ENCODE measurements at places on chromosomes 13 and 19.

DNA sequence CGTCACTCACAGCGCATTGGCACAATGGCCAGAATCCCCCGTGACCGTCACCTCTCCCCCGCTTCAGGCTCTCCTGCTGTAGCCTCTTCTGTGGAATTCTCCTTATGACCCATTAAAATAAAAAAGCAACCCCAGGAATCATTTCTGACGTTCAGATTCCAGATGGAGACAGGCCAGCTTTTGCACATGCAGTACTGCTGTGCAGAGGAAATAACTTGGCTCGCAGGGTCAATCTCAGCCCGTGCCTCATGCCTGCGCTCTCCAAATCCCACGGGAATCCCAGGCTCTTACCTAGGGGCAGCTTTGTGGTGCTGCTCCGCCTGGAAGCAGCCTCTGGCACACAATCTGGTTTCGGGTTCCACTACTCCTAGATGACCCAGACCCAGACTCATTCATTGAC is 32.7 kb upstream of the SOX1 start:
- no peak for DNase-seq

- peak; percentile 15 for DNase-seq
Measured at GRCh38 chr13:72643311-72643989, 84.0 kb downstream of the MZT1 start.

GRCh38 chr13:66113882-66114526 is 1116.1 kb downstream of the PCDH9 start:
- DNase-seq, result no peak

DNA sequence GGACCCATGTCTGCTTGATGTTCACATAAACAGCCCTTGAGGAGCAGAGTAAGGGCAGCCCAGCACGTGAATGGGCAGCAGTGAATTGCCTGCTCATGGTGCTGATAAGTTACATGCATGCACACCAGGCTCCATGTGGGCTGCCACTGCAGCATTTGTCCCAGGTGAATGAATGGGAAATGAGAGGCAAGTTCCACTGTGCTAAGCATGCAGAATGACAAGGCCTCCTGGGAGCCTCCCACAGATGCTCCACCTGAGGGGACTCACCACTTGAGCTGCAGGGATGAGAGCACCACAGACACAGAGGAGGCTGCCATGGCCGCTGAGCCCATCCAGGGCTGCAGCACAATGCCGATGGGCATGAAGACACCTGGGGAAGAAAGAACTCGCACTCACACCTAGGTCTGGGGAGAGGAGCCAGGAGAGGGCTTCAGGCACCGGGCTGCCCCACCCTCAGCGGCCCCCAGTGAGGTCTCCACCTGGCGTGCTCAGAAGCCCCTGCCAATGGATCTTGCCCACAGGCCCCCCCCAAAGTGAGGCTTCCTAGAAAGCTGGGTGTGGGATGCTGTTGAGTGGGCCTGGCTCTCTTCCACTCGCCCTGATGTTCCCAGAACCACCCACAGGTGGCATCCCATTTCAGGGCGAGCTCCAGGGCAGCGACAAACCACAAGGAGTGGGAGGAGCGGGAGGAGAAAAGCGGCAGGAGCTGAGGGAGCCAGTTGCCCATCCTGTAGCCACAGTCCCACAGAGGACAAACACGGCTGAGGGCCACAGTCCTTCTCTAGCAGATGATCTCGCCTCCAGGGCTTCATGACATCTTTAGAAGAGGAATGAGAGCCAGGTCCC is 73.8 kb downstream of the CCDC70 start:
- peak; percentile 70 for DNase-seq

DNA sequence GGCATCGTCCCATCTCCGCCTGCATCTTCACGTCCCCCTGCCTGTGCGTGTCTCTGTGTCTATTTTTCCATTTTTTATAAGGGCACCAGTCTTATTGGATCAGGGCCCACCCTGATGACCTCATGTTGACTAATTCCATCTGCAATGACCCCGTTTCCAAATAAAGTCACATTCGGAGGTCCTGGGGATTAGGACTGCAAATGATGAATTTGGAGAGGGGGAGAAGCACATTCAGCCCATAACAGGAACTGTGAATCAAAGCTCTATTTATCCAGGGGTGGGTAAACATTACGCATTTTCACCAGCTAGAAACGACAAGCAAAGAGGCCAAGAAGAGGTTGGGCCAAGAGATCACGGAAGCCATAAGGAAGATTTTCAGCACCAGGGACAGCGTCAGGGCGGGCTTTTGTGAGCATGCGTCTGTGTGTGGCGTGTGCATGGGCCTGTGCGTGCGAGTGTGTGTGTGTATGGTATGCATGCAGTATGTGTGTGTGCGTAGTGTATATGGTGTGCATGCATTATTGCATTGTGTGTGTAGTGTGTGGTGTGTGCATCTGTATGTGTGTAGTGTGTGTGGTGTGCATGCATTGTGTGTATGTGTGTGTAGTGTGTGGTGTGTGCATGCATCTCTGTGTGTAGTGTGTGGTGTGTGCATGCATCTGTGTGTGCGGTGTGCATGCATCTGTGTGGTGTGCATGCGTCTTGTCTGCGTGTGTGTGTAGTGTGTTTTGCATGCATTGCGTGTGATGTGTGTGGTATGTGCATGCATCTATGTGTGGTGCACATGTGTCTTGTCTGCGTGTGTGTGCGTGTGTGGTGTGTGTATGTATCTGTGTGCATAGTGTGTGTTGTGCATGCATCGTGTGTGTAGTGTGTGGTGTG is 19.6 kb downstream of the CELF5 start:
- peak; percentile 88 for DNase-seq

All from T47D (cell line).